Brain microvascular endothelial cell (primary cell): ENCODE measurements at places on chromosomes 3 and 15.

- DNase-seq, result no peak
Observed at GRCh38 chr3:65953881-65954733, 84.6 kb downstream of the MAGI1 start.

- DNase-seq, result peak; percentile 58
Observed at GRCh38 chr3:115512565-115513415, 110.5 kb upstream of the GAP43 start.

GRCh38 chr3:70857916-70858315 lies 545.5 kb upstream of the MDFIC2 start:
- no peak for DNase-seq

DNA sequence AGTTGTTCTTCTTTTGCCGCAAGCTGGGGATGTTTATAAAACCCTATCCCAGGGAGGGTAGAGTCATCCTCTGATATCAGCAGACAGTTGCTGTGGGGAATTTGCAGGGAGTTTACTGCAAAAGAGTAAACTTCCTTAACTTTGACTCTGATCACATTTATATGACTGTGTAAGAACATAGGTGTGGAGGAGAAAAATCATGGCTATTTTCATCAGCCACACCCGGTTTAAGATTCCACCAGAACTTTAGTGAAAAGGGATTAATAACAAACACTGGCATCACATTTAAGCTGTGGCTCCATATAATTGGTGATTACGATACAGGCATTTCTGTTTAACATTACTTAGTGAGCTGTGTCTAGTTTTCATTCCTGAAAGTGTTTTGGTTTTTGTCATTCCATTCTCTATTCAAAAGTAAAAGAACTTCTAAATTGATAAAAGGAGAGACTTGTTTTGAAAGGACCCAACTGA lies 143.1 kb downstream of the MYLK start:
- no peak for DNase-seq
